ENCODE measurements at places on chromosomes 1 and 21. TPM values are rescaled to one million over a fixed set of nuclear protein-coding genes. Genes with fewer than 3 reads are reported as not detected.

DNA sequence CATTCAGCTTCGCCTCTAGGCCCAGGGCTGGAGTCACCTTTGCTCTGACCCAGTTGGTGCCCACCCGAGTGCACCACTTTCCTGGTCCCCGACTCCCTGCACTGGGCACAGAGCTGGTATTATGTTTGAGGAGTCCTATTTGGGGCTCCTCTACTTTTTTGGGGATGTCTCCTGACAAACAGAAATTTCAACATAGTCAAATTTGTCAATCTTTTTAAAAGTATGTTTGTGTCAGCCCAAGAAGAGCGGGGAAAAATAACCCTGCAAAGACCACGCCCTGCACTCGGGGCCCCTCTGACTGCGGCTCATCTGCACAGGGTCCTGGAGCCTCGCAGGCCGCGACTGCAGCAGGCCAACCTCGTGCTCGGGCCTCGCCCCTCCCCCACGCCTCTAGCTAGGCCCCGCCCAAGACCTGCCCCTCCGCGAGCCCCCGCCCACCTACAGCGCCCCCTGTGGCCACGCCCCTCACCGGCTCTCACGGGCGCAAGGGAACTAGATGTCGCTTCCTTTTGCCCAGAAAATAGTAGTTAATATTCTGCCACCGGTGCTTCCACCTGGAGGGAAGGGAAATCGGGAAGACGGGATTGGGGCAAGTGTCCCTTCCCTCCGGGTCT, 11.4 kb downstream of the FAM229A start:
- DNase-seq, result peak; percentile 89

DNA sequence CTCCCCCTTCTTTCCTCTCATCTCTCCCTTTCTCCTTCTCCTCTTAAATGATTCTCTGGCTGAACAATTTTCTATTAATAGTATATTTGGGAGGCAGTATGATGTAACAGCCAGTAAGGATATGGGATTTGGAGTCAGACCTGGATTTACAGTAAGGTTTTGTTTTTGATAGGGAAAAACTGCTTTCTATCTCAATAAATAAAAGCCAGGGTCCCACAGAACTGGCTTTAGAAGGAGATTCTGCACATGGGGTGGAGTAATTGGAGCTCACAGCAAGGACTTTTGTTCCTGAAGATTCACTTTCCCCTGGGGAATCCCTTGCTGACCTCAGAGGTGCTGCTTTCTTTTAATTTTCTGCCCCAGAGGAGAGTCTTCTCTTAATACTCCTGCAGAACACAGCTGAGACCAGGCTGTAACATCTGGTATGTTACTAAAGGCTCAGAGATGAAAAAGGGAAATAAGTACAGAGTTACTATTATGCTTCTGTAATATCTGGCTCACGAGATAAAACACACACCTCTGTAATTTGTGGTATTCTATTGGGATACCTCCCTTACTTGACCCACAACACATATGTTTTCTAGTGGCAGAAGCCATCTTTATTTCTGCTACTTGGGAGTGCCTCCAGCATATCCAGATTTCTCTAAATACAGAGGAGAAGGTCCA, 13.4 kb downstream of the EPB41 start:
- DNase-seq, result no peak

GRCh38 chr21:43854773-43855633, 10.0 kb upstream of the AGPAT3 start:
- DNase-seq, result no peak

GRCh38 chr1:175742790-175743459, 470 bp downstream of the TNR start:
- no peak for DNase-seq

DNA sequence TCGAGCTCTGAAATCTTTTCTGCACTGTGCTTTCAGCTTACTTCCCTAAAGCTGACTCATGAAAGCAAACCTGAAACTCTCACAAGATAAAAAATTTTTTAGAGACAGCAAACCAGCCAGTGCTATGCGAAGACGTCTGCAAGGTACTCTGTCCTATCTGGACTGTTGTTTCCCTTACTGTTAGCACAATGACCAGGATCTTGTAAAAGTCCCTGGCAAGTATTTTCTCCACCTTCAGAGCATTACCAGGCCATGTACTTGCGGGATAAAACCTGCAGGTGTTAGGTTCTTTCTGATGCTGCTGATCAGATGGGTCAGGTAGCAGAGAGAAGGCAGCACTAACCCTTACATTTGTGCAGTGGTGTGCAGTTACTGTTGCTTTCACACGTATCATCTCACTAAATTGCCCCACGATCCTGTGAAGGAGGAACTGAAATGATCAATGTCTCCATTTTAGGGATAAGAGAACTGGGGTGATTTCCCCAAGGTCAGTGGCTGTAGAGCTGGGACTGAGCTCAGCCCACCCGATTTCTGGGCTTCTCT, 56.6 kb downstream of the PLXNA2 start:
- DNase-seq, result no peak

DNA sequence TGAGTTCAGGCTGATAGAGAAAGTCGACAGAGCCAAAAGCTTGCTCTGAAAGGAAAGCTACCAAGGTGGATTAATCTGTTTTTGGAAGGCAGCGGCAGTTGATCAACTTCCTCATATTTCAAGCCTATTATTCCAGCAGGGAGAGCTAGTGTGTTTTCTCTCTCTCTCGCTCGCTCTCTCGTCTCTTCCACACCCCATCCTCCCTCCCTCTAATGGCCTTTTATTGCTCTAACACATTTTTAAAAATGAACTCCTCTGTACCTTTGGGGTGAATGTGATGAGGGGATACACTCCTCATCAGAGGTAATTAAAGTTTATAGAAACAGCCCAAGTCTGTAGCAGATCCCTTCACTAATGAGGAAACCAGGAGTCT, 126.4 kb downstream of the CLIC6 start:
- DNase-seq, result no peak

DNA sequence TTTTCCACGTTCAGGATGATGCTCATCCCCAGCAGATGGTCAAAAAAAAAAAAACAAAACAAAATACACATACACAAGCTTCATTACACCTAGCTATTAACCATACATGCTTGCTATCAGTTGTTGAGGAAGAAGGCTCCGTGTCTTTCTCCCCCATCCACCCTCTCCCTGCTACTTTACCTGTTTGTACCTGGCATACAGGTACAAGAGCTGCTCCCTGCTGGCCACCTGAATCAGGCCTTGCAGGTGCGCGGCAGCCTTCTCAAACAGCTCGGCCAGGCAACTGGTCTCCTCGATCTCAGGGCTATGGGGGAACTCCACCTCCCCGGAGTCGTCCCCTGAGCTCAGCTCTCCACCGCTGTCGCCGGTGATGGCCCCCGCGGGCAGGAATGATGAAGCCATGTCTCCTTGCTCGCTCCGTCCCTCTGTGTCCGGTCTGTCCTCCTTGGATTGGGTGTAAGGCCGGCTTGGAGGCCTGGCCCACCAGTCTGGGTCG, 464 bp downstream of the ACBD6 start:
- DNase-seq, result no peak

DNA sequence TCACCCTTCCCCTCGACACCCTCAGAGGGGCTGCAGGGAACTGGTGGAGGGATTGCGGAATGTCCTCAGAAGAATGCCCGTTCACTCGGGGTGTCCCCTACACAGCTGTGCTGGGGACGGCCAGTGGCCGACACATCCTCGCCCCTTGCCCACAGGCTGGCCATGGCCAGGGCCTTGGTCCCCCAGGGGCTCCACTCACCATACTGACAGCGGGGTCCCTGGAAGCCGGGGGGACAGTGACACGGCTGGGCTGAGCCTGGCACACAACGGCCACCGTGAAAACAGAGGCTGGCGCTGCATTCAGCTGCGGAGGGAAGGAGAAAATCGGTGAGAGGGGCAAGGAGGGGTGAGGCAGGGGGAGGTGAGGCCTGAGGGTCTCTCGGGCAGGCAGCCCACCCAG, 31.7 kb downstream of the MEGF6 start:
- no peak for DNase-seq

DNA sequence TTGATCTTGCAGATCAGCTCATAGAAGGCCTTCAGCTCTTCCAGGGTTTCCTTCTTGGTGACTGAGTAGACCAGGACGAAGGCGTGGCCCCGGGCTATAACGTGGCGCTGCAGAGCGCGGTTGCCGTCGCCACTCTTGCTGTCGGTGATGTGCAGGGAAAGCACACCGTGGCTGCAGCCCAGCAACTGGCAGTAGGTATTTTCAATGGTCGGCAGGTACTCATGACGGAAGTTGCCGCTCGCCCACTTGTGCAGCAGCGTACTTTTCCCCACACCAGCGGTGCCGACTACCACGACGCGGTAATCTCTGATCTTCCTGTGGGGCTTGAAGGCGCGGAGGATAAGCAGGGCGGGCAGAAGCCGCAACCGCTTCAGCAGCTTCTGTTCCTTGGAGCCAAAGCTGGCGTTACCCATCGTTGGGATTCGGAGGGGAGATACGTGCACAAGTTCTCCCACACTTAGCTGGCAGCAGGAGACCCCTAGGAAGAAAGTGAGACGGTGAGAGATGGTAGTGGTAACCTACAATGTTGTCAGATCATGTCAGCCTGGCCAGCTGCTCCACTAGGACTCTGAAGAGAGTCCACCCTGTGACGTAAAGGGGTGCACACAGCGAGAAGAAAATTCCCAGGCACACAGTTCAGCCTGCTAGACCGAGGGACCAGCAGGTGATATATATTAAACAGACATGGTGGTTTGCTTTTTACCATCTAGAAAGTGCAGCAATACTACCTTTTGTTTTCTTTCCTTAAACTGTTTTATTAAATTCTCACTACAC, 3.4 kb downstream of the DIRAS3 start:
- no peak for DNase-seq

DNA sequence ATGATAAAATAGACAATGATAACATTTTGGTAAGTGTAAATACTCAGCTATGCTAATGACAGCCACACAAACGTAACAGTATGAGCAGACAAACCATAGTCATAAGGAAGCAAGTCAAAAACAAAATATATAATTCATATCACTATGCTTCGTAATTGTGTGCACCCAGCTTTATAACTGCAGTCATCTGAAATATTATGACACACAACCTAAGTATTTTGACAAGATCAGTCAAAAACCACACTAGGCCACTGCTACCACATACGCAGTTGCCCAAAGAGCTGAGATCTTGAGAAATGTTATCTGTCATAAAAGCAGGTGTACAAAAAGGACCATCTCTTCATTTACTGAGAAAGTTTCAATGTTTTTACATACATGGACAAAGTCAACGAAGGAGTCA, 26.0 kb downstream of the RNASEL start:
- no peak for DNase-seq

DNA sequence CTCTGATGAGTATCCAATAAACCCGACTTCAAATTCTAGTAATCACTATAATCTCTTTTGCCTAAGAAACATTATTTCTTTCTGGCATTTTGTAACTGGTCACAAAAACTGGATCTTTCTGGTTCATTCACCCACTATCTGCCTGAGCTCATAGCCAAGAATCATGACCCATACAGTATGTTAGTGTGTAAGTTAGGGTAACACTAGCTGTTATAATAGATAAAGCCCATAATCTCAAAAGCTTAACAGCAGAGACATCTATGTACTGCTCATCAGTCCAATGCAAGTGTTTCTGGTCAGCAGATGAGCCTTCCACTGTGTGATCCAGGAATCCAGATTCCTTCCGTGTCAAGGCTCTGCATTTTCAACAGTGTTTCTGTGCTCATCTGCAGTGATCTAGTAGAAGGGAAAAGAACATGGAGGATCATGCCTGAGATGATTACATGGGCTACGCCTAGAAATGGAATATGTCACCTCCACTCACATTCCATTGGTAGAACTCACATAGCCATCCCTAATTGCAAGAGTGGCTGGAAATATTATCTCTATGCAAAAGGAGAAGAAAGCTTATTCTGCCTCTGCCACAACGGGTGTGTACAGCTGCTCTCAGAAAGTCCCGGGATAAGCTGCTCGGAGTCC, 27.7 kb downstream of the RRAGC start:
- no peak for DNase-seq

GRCh38 chr1:228922722-228923376, 187.6 kb downstream of the RHOU start:
- no peak for DNase-seq

DNA sequence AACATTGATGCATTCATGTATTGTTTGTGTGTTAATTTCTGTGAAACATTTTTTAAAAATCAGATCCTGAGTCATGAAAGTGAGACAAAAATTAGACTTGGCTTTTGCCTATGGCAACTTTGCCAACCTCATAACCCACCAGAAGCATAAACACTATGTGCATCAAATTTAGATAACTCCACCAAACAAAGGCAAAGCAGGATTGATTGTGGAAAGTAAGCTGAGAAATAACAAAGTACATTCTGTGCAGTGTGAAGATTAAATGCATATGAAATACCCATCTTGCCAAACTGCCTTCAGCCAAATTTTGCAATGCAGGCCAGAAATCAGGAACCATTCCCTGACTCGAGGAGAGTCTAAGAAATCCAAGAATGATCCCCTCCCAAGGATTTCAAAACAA, 493.4 kb downstream of the AJAP1 start:
- DNase-seq, result no peak

GRCh38 chr1:229582011-229582694, 23.6 kb upstream of the ABCB10 start:
- DNase-seq, result peak; percentile 74

GRCh38 chr1:14977338-14977931, 176.1 kb upstream of the TMEM51 start:
- no peak for DNase-seq

DNA sequence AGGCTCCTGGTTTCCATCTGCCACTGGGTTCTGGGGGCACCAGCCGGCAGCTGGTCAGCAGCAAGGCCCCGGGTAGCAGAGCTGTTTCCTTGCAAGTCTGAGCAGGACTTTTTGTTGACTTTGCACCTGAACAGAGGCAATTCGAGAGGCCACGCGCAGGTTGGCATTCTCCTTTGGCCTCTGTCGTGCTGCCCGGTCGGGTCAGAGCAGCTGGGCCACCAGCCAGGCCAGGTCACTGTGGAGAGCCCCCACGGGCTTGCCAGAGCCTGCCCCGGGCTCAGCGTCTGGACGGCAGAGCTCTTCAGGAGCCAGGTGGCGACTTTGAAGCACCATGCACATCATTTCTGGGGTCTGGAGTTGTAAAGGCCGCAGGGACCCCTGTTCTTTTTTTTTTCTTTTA, 28.4 kb upstream of the TMEM52 start:
- DNase-seq, result no peak

- DNase-seq, result no peak
Observed at GRCh38 chr1:190754666-190755065, 277.0 kb upstream of the BRINP3 start.

DNA sequence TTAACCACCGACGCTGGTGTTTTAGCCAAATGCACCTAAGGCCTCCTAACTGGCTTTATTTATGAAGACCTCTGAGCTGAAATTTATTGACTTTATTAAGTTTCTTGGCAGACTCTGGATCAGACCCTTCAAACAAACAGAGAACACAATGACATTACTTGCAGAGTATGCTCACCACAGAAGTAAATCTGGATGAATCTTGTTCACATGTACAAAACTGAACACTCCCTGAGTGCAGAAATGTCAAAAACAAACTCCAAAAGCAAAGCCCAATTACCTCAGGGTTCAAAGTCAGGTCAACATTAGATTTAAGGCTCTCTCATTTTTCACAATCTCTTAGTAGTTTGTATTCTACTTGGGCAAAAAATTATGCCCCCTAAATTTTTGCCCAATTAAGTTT, 218.6 kb downstream of the SLC45A1 start:
- no peak for DNase-seq

Gene GJA5
- 4.6 TPM for total RNA-seq

Gene AMY1A
- not detected for total RNA-seq

Gene TFF2
- total RNA-seq, result not detected

Gene SLC9C2
- not detected for total RNA-seq

Gene SLAMF9
- not detected for total RNA-seq

Gene CLCA2
- not detected for total RNA-seq

Data from sigmoid colon (tissue), 7 donors.